WTC11 (cell line): ENCODE measurements at places on chromosomes 1 and 21. TPM values are rescaled to one million over a fixed set of nuclear protein-coding genes. Genes with fewer than 3 reads are reported as not detected.

- no peak for DNase-seq
These were observed 21.1 kb downstream of the C2CD2 start for GRCh38 chr21:41932576-41933312.

GRCh38 chr1:27894521-27894920 lies 22.2 kb downstream of the THEMIS2 start:
- no peak for DNase-seq

Gene PADI1
- 0.15 to 0.57 TPM (median 0.18 TPM) in 3 replicates for total RNA-seq

DNA sequence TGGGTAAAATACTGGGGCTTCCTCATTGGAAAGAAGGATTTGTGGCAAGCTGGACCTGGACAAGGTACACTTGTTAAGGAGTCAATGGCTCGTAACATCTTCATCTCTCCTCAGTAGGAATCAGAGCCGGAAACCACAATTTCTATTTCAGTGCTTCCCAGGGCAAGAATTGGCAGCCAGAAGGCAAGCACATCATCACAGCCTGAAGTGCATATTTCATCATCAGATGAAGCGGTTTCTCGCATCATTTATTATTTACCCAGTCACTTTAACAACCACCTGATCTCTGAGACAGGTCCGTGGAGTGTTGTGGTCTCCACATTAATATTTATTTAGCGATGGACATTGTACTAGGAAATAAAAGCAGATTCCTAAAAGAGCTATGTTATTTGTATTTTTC lies 55.0 kb downstream of the KCNJ15 start:
- DNase-seq: no peak

- no peak for DNase-seq
These were observed 4.9 kb downstream of the NR1I3 start for GRCh38 chr1:161233102-161233501.

DNA sequence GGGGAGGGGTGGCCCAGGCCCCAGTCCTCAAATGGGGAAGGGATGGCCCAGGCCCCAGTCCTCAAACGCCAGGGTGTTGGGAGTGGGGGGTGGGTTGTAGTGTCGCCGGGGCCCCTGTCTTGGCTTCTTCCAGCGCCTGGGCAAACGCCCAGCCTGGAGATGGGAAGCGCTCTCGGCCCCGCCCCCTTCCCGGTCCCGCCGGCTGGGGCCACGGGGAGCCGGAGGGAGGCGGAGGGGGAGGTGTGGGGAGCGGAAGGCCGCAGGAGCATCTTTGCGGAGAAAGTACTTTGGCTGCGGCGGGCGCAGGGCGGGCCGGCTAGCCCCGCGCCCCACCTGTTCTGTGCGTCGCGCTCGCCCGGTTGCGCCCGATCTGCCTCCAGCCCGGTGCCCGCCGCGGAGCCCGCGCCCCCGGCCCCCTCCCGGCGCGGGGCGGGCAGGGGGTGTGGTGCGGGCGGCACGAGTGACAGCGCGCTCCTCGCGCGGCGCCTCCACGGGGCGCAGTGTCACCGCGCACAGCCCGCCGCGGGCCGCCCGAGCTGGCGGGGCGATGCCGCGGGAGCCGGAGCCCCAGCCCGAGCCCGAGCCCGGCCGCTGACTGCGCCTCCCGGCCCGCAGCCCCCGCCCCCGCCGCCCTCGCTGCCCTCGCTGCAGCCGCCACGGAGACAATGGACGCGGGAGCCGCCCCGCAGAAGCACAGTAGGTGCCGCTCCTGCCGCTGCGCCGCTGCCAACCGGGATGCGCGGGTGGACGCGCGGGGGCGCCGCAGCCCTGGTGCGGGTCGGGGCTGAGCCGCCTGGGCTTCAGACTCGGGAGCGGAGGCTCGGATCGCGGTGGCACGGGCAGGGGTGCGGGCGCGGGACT lies 31.1 kb upstream of the PEX10 start:
- DNase-seq: peak; percentile 69

DNA sequence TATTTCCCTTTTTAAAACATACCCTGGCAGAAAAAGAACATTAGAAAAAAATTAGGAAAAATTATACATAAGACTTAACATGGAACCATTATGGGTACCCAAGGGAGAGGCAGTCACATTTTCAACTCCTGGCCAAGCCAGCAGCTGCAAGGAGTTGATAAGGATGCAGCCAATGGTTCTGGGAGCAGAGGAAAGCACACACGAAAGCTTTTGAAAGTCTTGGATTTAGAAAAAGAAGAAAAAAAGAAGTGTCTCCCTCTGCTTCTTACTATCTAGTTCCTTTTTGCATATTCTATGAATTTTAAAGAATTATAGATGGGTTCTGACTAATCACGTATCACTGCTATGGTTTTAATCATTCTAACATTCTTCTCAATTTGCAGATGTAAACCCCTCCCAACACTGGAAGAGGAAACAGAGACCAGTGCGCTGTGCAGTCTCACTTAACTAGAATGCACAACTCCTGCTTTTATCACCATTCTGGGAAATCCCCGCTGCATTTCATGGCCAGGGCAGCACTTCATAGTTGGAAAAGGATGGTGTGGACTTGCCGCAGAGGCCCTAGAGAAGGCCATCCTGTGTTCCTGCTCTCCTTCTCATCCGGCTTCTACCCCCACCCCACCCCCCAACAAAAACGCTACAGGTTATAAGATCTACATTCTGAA lies 2.7 kb upstream of the CD58 start:
- DNase-seq: no peak

DNA sequence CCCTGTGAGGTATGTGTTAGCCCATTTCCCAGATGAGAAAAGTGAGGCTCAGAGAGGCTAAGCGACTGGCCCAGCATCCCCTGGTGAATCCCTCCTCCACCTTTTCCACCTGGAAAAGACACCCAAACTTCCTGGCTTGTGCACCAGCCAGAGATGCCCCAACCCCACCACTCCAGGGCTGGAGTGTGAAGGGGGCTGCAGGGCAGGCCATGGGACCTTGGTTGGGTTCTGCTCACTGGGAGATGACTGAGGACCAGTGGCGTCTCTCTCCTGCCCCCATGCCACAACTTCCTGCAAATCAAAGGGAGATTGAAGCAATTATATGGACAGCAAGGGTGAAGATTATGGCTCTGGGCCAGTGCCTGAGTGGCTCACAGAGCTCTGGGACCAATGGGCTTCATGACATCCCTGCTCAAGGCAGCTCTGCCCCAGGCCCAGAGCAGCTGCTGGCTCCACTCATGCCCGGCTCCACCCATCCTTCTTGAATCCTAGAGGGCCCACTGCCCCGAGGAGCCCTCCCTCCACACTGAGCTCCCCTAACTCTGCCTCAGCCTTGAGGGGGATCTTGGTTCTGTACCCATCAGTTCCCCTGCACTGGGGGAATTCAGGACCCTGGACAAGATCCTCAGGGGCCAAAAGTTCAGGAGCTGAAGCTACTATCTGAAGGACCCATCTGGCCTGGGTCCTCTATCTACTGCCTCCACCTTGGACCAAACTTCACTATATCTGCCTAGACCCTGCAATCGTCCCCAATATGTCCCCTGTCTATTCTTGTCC lies 416.9 kb downstream of the PTPRU start:
- DNase-seq: no peak

Gene P3R3URF
- total RNA-seq: not detected in 3 replicates

- DNase-seq: no peak
These were observed 786.6 kb upstream of the RGS18 start for GRCh38 chr1:191371626-191372025.

- no peak for DNase-seq
These were observed 9.1 kb upstream of the PROK1 start for GRCh38 chr1:110441888-110442287.

GRCh38 chr1:56032096-56032676 lies 547.2 kb downstream of the PLPP3 start:
- no peak for DNase-seq

DNA sequence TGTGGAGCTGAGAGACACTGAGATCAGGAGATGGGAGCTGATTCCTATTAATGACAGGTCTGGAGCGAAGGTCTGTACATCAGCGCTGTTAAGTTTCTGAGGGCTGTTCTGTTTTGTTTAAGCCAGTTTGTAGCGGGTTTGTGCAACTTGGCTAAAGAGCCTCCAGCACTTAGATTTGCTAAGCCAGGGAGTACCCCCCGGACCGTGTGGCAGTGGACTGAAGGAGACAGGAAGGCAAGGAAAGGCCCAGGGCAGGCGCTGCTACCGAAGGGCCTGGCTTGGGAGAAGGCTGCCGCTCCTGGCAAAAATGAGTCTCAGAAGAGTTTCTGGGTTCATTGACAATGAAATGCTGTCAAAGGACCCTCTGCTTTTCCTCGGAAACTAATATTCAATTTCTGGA lies 139.3 kb upstream of the ZNF644 start:
- DNase-seq: no peak

Gene PGLYRP3
- not detected in 3 replicates for total RNA-seq

Gene CREG1
- total RNA-seq: 21.0 to 24.7 TPM (median 21.7 TPM) in 3 replicates

GRCh38 chr21:42505090-42505726 lies 8.4 kb upstream of the SLC37A1 start:
- no peak for DNase-seq

Gene NAV1
- 41.0 to 51.0 TPM (median 46.2 TPM) in 3 replicates for total RNA-seq

Gene VHLL
- 0.39 TPM in 1 of 3 replicates, not detected in the others for total RNA-seq

DNA sequence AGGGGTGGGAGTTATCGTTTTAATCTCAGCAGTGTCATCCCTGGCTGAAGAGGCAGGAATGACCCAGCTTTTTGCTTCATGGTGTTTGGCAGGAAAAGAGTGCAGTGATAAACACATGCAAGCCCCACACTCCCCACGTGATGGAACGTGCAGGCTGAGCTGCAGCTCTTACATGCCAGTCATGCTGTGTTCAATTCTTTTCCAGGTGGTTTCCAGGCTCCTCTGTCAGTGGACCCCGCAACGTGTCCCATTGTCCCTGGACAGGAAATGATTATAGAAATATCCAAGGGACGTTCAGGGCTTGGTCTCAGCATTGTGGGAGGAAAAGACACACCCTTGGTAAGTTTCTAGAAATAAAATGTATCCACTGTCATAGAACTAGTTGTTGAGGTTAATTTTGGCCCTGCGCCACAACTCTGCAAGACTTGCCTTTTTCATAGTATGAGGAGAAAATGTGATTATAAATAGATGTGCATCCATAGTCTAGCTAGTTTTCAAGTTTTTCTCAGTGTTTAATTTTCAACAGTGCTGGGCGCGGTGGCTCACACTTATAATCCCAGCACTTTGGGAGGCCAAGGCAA lies 110.2 kb upstream of the L1TD1 start:
- no peak for DNase-seq

Gene MINDY1
- total RNA-seq: 10.1 to 11.2 TPM (median 11.0 TPM) in 3 replicates

DNA sequence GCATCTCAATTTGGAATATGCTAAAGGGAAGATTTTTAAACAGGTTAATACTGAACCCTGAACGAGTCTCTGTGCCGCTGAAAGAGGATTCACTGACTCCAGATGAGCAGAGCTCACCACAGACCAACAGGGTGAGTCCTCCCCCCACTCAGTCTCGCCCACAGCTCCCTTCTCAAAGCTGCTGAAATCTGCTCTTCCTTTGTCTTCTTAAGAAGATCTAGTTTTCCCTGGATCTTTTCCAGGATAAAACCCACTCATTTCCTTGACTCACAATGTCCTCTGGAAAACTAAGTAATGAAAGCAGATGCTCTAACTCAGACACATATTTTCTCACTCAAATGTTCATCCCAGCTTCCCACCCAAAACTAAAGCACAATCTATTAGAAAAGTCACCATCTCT lies 447.0 kb upstream of the PKN2 start:
- no peak for DNase-seq

DNA sequence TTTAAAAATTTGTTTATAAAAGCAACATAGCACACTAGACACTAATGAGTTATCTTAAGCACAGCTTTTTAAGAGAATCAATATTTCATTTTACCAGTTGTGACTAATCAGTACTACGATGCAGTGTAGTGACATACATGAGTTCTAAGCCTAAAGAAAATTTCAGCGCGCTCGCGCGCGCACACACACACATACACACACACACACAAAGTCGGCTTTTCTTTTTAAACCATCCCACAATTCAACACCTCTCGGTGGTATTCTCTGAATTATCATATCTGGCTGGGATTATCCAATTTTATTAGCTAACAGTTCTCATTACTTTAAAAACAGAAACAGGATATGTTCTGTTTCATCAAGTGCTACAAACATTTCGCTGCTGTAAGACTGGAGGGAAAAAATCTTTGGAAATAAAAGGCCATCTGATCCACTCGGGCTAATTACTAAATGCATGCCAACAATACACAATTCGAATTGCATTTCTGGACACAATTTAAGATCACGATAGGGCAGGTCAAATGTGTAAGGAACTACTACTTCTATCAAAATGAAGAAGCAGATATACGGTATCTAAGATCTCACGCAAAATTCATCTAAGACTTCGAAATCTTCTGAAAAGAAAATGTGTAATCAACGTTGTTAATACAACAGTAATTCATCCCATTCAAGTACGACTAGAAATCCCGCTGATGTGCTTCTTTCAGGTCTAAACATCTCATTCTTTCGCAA lies 1.2 kb downstream of the TUT4 start:
- no peak for DNase-seq

- no peak for DNase-seq
These were observed 22.0 kb downstream of the HHIPL2 start for GRCh38 chr1:222525951-222526350.

Gene SPRR1B
- total RNA-seq: not detected in 3 replicates

DNA sequence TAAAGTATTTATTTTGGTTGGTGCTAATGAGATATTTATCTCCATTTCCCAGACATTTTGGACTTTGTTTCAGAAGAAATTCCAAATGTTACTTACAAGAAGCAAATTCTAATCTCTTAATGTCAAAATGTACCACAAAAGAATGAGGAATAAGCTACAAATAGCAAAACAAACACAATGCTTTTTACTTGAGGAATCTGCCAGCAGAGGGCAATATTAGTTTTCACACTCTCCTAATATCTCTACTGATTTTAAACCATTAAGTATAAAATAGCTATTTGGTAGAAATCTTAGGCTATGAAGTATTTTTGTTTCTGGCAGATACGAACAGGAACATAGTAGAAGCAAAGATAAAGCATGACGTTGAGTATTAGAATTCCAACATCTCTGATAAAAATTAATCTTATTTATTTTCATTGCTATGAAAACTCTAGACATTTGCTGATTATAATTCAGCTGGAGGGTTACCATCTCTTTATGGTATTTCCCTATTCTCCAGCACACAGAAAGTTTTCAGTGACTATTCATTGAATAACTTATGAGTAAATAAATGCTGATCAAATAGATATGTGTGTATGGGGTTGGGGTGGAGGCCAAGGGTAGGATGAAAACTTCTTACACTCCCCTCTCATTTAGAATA lies 13.4 kb upstream of the HMCN1 start:
- DNase-seq: no peak

DNA sequence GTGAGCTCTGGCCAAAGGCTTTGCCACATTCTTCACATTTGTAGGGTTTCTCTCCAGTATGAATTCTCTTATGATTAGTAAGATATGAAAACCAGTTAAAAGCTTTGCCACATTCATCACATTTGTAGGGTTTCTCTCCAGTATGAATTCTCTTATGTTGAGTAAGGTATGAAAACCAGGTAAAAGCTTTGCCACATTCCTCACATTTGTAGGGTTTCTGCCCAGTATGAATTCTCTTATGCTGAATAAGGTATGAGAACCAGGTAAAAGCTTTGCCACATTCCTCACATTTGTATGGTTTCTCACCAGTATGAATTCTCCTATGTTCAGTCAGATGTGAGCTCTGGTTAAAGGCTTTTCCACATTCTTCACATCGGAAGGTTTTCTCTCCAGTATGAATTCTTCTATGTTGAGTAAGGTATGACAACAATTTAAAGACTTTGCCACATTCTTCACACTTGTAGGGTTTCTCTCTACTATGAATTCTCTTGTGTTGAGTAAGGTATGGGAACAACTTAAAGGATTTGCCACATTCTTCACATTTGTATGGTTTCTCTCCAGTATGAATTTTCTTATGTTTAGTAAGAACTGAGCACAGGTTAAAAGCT lies 20.7 kb downstream of the ZNF695 start:
- DNase-seq: no peak
